Tongue (tissue), 3 donors: ENCODE measurements at places on chromosomes 13 and 19. TPM values are rescaled to one million over a fixed set of nuclear protein-coding genes. Genes with fewer than 3 reads are reported as not detected.

KCNN1 gene
- total RNA-seq = 0.41 TPM

DNA sequence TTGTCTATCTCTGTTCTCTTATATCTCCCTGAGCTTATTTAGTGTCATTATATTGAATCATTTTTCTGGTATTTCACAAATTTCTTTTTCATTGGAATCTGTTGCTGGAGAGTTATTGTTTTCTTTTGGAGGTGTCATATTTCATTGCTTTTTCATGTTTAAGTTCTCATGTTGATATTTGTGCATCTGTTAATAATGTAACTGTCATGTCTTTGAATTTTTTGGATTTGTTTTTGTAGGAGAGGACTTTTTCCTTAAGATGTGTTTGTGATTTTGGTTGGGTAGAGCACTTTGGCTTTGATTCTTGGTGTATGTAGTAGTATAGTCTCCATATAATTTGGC lies 64.0 kb downstream of the DNAJC3 start:
- no peak for DNase-seq

DNA sequence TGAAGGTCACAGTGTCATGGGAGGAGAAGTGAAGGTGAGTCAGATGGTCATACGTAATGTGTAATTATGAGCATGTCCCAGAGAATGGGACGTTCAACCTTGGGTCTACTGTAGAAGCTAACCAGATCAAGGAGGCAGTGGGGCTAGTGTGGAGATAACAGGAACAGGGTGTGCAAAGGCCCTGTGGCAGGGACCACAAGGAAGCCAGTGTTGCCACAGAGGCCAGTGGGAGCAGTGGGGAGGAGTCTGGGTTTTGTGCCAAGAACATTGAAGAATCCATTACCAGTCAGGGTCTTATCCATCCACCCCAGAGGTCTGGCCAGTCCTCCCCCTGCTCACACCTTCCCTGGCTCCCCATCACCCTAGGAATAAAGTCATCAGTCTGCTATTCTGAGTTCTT lies 3.3 kb downstream of the MRPL4 start:
- DNase-seq = no peak

DNA sequence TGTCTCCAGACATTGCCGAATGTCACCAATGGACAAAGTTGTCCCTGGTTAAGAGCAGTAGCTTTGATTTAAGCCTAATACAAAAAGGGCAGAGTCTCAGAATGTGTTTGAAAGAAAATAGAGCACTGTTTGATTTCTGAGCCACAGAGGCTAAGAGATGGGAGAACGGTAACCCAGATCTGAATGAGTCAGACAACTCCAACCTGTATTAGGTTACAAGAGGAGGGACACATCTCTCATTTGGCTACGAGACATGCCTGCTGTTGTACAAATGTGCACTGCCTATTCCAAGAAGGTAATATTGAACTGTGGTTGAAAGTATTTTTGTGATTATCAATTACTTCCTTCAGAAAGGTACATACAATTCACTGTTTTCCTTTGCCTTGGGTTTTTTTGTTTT lies 4.9 kb upstream of the HSPH1 start:
- DNase-seq = no peak

- DNase-seq = no peak
These were observed 244.4 kb upstream of the SLITRK5 start for GRCh38 chr13:87426742-87427141.

DNA sequence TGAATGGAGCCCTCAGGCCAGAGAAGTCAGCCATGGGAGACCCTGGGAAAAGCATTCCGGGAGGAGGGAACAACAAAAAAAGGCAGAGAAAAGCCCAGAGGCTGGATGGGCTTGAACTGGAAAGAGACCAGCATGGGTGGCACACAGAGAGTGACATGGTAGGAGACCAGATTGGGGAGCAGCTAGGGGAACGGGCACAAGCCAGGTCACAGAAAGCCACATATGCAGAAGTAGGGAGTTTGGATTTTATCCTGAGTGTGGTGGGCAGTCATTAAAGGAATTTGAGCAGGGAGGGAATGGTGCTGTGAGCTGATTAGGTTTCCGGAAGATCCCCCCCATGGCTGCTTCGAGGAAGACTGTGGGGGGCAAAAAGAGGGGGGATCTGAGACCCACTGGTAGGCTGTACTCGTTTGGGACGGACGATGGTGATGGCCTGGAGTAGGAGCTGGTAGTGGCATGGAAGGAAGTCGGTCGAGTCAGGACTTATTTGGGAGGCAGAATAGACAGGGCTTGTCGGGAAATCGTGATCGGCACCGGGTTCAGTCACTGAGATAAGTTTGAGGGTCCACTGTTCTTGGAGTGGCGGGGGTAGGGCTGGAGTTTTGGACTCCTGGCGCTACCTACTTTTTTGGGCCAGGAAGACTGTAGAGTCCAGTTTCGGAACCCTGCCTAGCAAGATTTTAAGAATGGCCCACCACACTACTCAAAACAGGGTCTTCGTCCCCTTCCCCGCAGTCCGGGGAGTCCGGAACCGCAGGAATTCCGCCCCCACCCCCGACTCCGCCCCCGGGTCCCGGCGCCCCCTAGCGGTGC lies 949 bp downstream of the SERTAD1 start:
- peak; percentile 37 for DNase-seq
